ENCODE measurements at places on chromosomes 11 and 22. TPM values are rescaled to one million over a fixed set of nuclear protein-coding genes. Genes with fewer than 3 reads are reported as not detected.
A peak's percentile ranks its signal among the peaks of the same experiment; 100 is the strongest.

Gene C22orf42
- polyA plus RNA-seq: not detected

Gene LMNTD2
- 26.4 TPM for polyA plus RNA-seq

Gene PANX3
- not detected for polyA plus RNA-seq

Gene RNF215
- 9.0 TPM for polyA plus RNA-seq

Gene MAPK8IP2
- 1.4 TPM for polyA plus RNA-seq

Gene GAB4
- polyA plus RNA-seq: not detected

Gene KCTD17
- polyA plus RNA-seq: 10.9 TPM

Gene OR51B5
- not detected for polyA plus RNA-seq

GRCh38 chr11:109486129-109486528, 64.1 kb downstream of the C11orf87 start:
- no peak overlapping the region for H3K27ac ChIP-seq
- H3K4me3 ChIP-seq: no peak overlapping the region
- no peak for DNase-seq
- no peaks in the 10 kb centered on the region for H3K4me1 ChIP-seq

DNA sequence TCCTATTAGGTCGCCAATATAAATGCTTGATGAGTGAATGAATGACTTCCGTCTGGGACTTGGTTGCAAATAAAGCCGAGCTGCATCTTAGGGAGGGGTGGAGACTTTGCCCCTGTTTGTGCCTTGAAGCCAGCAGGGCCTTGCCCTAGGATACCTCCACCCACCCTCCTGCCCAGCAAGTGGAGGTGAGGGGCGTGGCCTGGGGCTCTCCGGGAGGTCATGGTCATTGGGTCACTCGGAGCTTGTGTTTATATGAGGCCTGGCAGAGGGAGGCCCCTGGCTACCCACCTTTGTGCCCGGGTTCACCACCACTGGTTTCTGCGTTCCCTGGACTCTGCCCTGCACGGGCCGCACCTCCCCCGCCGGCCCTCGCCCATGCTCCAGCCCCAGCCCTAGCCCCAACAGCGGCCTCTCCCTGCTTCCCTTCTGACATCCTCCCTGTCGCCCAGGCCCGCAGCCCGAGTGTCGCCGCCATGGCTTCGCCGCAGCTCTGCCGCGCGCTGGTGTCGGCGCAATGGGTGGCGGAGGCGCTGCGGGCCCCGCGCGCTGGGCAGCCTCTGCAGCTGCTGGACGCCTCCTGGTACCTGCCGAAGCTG, 4.3 kb downstream of the MPST start:
- H3K4me1 ChIP-seq: peaks cover 72% of the 10 kb centered on the region
- DNase-seq: peak; percentile 94
- peak overlapping the region; percentile 64 for H3K4me3 ChIP-seq
- H3K27ac ChIP-seq: peak overlapping the region; percentile 95
- H3K36me3 ChIP-seq: peaks cover 7% of the 10 kb centered on the region
- H3K27me3 ChIP-seq: no peaks in the 10 kb centered on the region

DNA sequence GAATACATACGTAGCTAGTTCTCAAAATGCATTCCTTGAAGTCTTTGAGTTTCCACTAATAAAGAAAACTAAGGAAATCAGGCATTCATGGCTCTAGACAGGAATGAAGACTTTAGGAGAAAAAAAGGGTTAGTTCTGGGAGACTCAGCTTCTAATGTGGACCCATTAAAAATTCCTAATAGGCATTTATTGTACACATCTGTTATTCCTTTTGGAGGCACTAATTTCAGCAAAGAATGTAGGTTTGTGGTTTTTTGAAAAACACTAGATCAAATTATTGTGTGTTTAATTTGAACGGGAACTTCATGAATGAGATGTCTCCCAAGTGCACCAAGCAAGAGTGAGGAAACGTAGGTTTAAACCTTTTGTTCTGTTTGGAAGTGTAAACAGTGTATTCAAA, 42.7 kb downstream of the PARVA start:
- H3K4me3 ChIP-seq: no peak overlapping the region
- no peaks in the 10 kb centered on the region for H3K4me1 ChIP-seq
- no peaks in the 10 kb centered on the region for H3K27me3 ChIP-seq
- no peak for DNase-seq

DNA sequence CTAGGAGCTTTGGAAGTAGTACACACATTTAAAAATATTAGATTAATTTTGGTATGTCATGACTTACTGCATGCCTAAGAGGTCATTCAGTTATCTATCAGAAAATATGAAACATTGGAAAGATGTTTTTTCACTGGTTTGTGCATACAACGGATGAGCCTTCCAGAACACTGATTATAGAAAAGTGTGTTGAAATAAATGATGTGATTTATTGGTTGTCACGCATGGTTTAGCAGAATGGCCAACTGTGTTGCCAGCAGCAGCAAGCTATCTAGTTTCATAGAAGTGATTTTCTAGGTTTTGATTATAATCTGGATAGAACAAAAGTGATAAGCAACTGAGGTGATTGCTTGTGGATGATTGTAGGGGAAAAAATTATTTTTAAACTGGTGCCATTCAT, 53.6 kb downstream of the DDX10 start:
- H3K4me3 ChIP-seq: no peak overlapping the region
- H3K27me3 ChIP-seq: no peaks in the 10 kb centered on the region
- H3K36me3 ChIP-seq: no peaks in the 10 kb centered on the region

DNA sequence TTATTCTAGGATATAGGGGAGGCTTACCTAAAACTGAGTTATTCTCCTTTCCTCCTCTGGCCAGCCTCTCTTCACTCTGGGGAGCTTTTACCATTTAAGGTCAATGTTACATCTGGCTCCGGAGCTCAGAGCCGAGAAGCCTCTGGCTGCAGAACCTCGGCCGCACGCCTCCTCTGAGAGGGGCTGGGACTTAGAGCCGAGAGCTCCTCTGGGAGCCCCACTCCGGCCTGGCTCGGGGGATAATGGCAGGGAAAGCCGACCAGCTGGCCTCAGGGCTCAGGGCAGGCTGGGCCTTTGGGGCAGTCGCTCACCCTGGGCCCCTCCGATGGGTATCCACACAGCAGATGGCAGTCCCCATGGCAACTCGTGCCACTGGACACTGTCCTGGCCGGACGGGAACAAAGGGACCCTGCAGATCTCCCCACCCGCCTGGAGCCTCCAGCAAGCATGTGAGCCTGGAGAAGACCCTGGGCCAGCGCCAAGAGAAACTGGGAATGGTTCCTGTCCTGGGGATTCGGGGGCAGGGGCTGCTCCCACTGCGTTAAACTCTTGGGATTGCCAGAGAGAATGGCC, at the start of gene IRAG1:
TSS of gene IRAG1 (minus strand) at position 247 of the 573 bp plus-strand sequence. CDS start at position 94, 153 bp downstream.
- H3K4me1 ChIP-seq: peaks cover 5% of the 10 kb centered on the region
- H3K36me3 ChIP-seq: no peaks in the 10 kb centered on the region
- peak within 1 kb of the TSS; percentile 76 for H3K27ac ChIP-seq
- DNase-seq: no peak
- H3K4me3 ChIP-seq: peak within 1 kb of the TSS; percentile 45

DNA sequence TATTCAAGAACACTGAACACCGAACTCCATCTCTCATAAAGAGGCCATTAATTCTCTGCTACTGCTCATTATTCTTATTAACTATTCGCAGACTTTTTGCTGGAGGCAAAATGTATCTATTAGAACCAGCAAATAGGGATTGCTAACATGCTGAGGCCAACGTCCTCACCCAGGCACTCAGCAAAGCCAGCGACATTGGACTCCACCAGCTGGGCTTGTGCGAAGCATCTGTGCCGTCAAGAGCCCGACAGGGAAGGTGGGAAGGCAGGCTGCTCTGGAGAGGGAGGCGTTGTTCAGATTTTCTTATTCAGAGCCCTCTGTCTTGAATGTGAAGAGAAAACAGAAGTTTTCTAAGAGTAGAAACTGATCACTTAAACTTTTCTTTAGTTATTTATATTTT, 615.6 kb upstream of the KIRREL3 start:
- H3K4me1 ChIP-seq: no peaks in the 10 kb centered on the region
- H3K27me3 ChIP-seq: no peaks in the 10 kb centered on the region
- H3K36me3 ChIP-seq: no peaks in the 10 kb centered on the region
- no peak for DNase-seq
- H3K27ac ChIP-seq: no peak overlapping the region
- H3K4me3 ChIP-seq: no peak overlapping the region

- no peak overlapping the region for H3K27ac ChIP-seq
- no peaks in the 10 kb centered on the region for H3K27me3 ChIP-seq
- no peak for DNase-seq
Observed at GRCh38 chr22:22756109-22756508, 111.7 kb downstream of the GGTLC2 start.

DNA sequence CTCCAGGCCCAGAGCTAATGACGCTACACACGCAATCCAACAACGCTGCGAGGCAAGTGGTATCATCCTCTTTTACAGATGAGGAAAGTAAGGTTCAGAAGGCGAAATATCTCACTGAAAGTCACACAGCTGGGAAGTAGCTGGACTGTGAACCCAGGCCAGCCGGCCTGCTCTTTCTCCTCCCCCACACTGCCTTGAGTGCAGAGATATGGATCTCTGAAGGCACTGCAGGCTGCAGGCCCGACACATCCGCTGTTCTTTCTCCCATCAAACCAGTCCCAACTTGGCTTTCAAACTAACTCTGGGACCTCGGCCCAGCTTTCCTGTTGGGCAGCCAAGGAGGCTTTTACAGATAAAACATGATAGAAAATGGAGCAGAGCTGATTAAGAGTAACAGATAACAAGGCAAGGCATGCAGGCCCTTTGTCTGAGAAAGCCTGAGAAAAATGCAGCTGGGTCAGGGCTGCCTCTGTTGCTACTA, 64.0 kb upstream of the PTPRJ start:
- no peak overlapping the region for H3K4me3 ChIP-seq
- peak overlapping the region; percentile 10 for H3K27ac ChIP-seq
- DNase-seq: peak; percentile 51

DNA sequence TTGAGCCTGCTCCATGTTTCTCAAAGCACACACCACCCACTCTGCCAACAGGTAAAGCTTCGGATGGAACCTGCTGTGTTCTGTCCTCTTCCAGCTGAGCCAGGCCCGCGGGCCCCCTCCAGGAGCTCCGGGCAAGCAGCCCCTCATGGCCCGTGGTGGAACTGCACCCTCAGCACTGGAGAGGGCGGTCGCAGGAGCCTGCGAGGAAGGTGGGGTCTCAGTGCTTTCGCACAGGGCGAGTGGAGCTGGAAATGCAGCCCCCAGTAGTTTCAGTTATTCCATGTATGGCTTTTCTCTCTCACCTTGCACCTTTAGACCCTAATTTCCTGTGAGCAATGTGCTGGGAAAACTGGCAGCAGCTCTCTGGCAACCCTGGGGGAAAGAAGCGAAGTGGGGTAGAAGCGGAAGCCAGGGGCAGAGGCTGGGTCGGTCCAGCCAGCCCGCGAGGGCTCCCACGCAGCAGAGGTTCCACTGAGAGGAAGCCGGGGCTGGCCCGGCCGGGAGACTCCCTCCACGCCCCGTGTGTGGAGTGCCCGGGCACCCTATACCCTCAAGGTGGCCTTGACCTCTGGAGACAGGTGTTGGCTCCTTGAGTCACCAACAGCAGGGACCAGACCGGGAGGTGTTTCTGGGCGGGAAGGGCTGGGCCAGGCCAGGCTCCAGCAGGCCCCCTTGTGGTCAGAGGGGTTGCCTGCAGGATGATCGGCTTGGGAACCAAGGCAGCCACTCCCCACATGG, 119.9 kb upstream of the TMEM45B start:
- H3K27ac ChIP-seq: no peak overlapping the region
- peak overlapping the region; percentile 12 for H3K4me3 ChIP-seq
- DNase-seq: peak; percentile 84
- H3K36me3 ChIP-seq: no peaks in the 10 kb centered on the region
- no peaks in the 10 kb centered on the region for H3K4me1 ChIP-seq

DNA sequence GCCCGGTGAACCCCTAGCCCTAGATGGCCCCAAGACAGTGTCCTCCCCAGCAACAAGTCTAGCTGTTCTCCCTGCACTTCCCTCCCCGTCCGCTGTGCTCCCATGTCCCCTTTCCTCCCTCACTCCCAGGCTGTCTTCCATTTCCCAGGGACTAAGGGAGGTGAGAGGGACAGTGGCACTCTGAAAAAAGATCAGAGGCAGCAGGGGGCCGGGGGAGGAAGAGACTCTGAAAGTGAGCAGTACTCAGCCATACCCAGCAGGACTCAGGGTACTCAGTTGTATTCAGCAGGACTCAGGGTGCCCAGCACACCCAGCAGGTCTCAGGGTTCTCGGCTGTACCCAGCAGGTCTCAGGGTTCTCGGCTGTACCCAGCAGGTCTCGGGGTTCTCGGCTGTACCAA, 48.4 kb upstream of the THY1 start:
- no peaks in the 10 kb centered on the region for H3K27me3 ChIP-seq
- H3K4me3 ChIP-seq: no peak overlapping the region
- H3K4me1 ChIP-seq: no peaks in the 10 kb centered on the region
- H3K27ac ChIP-seq: no peak overlapping the region

GRCh38 chr11:64582885-64583284, 8.1 kb upstream of the SLC22A12 start:
- H3K4me1 ChIP-seq: no peaks in the 10 kb centered on the region
- no peak overlapping the region for H3K27ac ChIP-seq
- DNase-seq: no peak
- no peaks in the 10 kb centered on the region for H3K36me3 ChIP-seq

GRCh38 chr11:94815705-94816344, 47.7 kb downstream of the AMOTL1 start:
- H3K4me3 ChIP-seq: no peak overlapping the region
- H3K4me1 ChIP-seq: no peaks in the 10 kb centered on the region
- no peak overlapping the region for H3K27ac ChIP-seq
- peaks cover 9% of the 10 kb centered on the region for H3K36me3 ChIP-seq
- no peaks in the 10 kb centered on the region for H3K27me3 ChIP-seq

DNA sequence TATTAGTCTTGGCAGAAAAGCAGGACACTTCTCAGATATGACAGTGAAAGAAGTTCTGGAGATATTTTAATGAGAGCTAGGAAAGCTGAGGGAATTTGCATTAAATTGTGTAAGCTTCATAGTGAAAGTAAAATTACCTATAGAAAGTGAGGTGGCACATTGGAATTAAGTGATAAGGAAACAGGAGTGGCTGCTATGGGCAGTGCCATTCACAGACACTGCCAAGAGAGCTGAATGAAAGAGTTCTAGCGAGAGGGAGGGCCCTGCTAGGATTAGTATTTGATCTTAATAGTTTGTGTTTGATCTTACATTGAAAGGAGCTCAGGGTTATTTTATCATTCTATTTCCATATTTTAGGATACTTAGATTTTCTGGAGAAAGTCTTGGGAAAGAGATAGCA, 351.9 kb downstream of the DDX10 start:
- H3K4me3 ChIP-seq: no peak overlapping the region
- no peak overlapping the region for H3K27ac ChIP-seq
- no peaks in the 10 kb centered on the region for H3K4me1 ChIP-seq
- H3K27me3 ChIP-seq: no peaks in the 10 kb centered on the region
- no peak for DNase-seq

GRCh38 chr11:72954860-72955259, 140.6 kb downstream of the ATG16L2 start:
- no peaks in the 10 kb centered on the region for H3K4me1 ChIP-seq
- H3K4me3 ChIP-seq: no peak overlapping the region
- no peak for DNase-seq

GRCh38 chr22:44207981-44208317, 27.2 kb downstream of the PARVG start:
- H3K4me3 ChIP-seq: no peak overlapping the region
- no peak for DNase-seq
- H3K36me3 ChIP-seq: no peaks in the 10 kb centered on the region
- no peaks in the 10 kb centered on the region for H3K27me3 ChIP-seq
